ENCODE measurements at places on chromosomes 1 and 21.

DNA sequence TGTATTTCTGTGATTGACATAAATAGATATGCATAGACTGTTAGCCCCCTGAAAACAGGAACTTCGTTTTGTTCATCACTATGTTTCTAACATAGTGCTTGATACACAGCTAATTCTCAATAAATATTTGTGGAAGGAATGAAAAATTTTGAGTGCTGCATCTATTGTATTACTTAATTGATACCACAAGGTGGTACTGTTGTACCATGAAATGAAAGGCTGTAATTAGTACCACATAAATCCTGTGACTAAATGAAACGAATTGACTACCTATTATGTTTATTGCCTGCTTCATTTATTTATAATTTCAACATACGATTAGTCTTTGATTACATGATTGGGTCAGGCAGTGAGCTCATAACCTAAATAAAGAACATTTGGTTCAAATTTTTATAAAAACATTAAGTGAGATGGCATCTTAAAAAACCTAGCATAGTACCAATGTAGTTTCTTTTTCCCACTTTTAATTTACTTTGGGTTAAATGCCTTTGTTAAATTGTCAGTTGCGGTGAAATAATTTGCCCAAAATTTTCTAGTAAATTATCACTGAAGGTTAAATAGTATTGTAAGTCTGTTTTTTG, 15.0 kb upstream of the TGFB2 start:
- DNase-seq = peak; percentile 65

DNA sequence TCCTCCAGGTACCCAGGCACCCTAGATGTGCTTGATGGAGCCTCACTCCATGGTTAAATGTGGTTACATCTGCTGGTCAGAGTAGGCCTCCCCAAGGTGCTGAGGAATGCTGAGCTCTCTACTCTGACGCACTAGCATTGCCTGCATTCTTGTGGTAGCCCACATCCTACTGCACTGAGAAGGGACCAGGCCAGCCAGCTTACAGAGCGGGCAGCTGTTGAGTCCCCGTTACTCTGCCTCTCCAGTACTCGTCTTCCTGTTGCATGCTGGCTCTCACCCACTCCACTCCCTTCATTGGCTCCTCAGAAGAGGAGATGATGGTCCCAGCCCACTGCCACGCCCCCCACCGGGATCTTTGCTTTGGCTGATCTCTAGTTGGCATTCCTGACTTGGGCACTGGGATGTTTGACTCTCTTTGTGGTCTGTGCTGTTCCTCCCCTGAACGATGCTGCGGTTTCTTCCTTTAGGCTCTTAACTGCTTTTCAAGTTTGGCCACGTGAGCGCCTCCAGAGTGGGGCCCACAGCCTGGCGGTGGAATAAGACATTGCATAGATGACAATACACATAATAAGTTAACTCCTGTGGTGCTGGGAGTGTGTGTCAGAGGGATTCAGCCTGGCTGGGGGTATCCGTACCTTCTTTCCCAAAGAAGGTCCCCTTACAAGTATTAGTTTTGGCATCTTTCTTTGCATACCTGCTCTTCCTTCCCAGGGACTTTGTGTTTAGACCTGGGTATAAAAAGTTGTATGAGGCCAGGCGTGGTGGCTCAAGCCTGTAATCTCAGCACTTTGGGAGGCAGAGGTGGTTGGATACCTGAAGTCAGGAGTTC, 18.6 kb downstream of the AZIN2 start:
- DNase-seq = peak; percentile 87

- DNase-seq = no peak
These were observed 38.9 kb upstream of the DMRTB1 start for GRCh38 chr1:53420341-53420740.

DNA sequence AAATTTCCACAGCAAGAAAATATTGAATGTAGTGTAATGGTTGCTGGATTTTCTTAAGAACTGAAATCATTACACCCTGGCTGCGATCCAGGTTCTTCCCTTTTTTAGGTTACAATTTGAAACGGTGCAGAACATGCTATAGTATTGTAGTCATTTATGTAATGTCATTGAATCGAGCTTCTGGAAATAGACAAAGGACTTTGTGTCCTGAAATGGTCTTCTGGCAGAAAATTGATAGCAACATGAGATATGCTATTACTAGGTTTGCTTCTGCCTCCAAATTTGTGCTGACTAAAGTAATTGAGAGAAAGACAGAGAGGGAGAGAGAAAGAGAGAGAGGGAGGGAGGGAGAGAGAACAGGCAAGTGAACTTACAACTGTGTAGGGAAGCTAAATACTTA, 146.2 kb upstream of the NFIA start:
- peak; percentile 29 for DNase-seq

- DNase-seq = no peak
These were observed 84.4 kb downstream of the AKT3 start for GRCh38 chr1:243765676-243766075.

- DNase-seq = no peak
These were observed 109.1 kb upstream of the HOOK1 start for GRCh38 chr1:59705466-59706302.

- no peak for DNase-seq
These were observed 90.4 kb downstream of the DHRS3 start for GRCh38 chr1:12527564-12527963.

GRCh38 chr1:152954436-152954835, 7.4 kb downstream of the SPRR5 start:
- no peak for DNase-seq

Measured in hematopoietic multipotent progenitor cell treated with erythropoietin and hydrocortisone succinate and interleukin-3 and kit ligand, for 6 days (in vitro differentiated cells).